ENCODE measurements at places on chromosomes 1 and 21. TPM values are rescaled to one million over a fixed set of nuclear protein-coding genes. Genes with fewer than 3 reads are reported as not detected.

DNA sequence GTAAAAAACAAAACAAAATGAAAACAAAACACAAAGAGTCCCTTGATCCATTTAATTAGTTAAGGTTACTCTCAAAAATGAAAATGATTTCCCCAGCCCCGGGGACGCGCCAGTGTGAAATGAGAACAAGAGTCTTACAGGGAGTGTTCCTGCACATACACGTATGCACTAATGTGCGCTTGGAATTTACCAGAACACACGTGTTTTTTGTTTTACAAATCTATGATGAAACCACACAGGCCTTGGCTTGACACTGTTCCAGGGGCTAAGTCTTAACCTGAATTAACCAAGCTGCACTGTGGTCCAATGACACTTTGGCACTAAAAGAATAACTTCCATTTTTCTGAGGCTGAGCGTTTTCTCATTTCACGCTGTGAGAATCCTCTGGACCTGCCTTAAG lies 63.7 kb downstream of the SLC45A1 start:
- no peak overlapping the region for H3K4me3 ChIP-seq
- no peaks in the 10 kb centered on the region for H3K27me3 ChIP-seq
- H3K4me1 ChIP-seq = peaks cover 8% of the 10 kb centered on the region
- no peaks in the 10 kb centered on the region for H3K36me3 ChIP-seq
- no peak for DNase-seq

Gene OR14K1
- not detected for total RNA-seq

GRCh38 chr1:245085508-245086095 lies 69.2 kb upstream of the KIF26B start:
- DNase-seq = no peak
- no peaks in the 10 kb centered on the region for H3K27me3 ChIP-seq
- H3K36me3 ChIP-seq = no peaks in the 10 kb centered on the region
- no peaks in the 10 kb centered on the region for H3K4me1 ChIP-seq

DNA sequence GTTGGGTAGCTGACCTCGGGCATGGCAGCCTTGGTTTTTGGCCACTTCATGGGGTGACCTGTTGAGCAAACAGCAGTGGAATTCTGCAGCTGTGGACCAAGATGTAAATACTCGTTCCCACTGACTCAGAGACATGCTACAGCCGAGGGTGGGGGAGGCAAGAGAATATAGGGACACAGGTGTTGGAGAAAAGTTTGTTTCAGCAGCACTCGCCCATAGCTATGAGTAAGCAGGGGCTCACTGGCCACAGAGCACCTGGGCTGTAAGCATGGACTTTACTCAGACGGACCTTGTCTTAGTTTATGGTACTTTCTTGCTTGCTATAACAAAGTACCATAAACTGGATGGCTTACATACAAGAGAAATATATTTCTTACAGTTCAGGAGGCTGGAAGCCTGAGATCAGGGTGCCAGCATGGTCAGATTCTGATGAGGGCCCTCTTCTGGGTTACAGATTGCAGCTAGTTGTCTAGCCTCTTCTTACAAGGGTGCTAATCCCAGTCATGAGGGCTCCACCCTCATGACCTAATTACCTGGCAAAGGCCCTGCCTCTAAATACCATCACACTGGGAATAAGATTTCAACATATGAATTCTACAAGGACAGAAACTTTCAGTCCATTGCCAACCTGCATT lies 437.2 kb upstream of the DAB1 start:
- H3K36me3 ChIP-seq = no peaks in the 10 kb centered on the region
- no peak overlapping the region for H3K4me3 ChIP-seq
- H3K27ac ChIP-seq = no peak overlapping the region
- H3K27me3 ChIP-seq = no peaks in the 10 kb centered on the region
- H3K4me1 ChIP-seq = no peaks in the 10 kb centered on the region
- DNase-seq = no peak

GRCh38 chr1:206435445-206435844 lies 34.8 kb upstream of the IKBKE start:
- no peak overlapping the region for H3K4me3 ChIP-seq
- peaks cover 37% of the 10 kb centered on the region for H3K36me3 ChIP-seq
- no peaks in the 10 kb centered on the region for H3K4me1 ChIP-seq
- H3K27me3 ChIP-seq = no peaks in the 10 kb centered on the region

Gene SH3BGR
- total RNA-seq = not detected

DNA sequence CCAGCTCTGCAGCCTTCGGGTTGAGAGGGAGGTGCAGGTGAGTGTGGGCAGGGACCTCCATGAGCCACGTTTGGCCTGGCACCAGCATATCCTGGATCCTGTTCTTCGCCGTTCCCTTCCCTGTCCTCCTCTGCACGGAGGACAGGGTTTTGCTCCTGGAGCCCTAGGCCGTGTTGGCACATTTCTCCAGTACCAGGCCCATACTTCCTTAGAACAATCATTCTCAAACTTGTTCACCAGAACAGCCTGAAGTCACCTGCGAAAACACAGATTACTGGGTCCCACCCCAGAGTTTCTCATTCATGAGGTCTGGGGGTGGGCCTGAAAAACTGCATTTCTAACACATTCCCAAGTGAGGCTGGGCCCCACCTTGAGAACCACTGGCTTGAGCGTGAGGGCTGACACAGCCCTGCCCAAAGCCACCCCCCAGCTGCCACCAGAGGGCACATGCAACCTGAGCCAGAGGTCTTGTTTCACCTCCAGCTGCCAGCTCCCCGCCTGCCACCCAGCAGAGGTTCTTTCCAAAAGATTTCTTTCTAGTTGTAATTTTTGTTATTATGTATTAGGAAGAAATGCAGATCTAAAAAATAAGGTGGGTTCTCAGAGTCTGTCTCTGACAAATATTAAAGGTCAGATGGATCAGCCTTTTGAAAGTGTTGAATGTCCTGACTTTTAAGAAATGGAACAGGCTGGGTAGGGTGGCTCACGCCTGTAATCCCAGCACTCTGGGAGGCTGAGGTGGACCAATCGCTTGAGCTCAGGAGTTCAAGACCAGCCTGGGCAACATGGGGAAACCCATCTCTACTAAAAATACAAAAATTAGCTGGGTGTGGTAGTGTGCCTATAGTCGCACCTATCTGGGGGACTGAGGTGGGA lies 39.6 kb upstream of the LDLRAP1 start:
- no peak overlapping the region for H3K4me3 ChIP-seq
- no peak for DNase-seq
- H3K27me3 ChIP-seq = no peaks in the 10 kb centered on the region
- H3K4me1 ChIP-seq = peaks cover 24% of the 10 kb centered on the region
- H3K36me3 ChIP-seq = no peaks in the 10 kb centered on the region

Gene PTPN22
- 2.3 TPM for total RNA-seq

DNA sequence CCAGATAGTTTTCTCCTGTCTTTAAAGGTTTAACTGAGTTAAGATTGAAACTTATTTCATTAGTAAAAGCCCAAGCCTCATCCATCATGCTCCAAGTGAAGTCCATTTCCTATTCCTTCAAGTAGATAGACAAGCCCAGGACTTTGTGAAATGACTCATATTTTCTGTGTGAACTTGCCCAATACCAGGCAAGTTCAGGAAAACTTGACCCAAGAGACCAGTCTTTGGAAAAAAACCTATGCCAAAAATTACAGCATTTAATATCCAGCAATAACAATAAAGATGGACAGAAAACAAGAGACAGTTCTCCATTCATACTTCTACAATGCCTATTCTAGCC lies 405 bp upstream of the RAB29 start:
- DNase-seq = no peak
- no peaks in the 10 kb centered on the region for H3K36me3 ChIP-seq
- H3K27me3 ChIP-seq = no peaks in the 10 kb centered on the region
- H3K4me3 ChIP-seq = peak overlapping the region; percentile 77
- H3K27ac ChIP-seq = peak overlapping the region; percentile 82

DNA sequence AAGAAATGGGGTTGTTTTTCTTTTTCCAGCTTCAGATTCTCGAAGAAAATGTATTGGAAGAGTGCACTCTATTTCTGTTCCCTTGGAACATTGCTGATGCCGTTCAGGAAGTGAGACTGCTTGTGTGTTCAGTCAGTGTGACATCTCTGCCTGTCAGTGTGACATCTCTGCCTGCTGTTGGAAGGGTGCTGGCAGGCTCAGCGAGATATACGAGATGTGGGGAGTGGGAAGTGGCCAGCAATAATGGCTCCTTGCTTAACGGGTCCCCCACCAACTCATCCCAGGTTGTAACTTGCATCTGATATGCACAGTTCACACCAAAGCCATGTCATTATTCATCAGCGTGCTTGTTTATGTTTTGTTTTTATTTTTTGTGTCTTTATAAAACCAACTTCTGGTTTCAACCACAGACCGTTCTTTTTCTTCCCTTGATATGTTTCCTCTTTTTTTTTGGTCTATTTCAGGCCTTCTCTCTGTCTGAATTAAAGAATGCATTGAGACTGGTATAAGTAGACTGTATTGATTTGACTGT lies 145.4 kb downstream of the GALNT2 start:
- peak; percentile 60 for DNase-seq
- peak overlapping the region; percentile 95 for H3K27ac ChIP-seq
- H3K27me3 ChIP-seq = no peaks in the 10 kb centered on the region
- no peak overlapping the region for H3K4me3 ChIP-seq

DNA sequence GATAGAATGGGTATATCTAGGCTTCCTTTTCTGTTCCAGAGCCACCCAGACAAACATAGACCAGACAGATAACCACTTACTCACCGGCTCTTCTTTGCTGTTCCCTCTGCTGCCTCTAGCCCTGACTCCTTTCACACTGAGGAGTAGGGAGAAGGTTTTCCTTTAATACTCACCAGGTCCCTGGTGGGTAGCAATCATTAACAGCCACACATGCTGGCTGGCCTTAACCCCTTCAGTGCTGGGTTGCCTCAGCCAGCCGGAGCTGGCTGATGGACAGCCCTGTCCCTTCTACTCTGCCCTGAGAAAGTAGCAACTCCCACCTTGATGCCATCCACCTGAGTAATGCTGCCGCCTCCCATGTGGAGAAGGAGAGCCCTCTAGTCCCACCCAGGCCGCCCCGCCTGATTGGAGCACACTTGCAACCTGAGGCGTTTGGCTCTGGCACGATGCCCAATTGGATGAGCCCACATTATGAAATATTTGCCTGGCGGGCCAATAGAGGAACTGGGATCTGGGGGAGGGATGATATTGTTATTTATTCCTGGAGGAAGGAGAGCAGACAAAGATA lies 71.6 kb downstream of the PLEKHA6 start:
- no peaks in the 10 kb centered on the region for H3K27me3 ChIP-seq
- H3K4me3 ChIP-seq = no peak overlapping the region
- H3K27ac ChIP-seq = no peak overlapping the region
- H3K36me3 ChIP-seq = no peaks in the 10 kb centered on the region

GRCh38 chr1:116558140-116558549 lies 12.7 kb downstream of the CD58 start:
- no peaks in the 10 kb centered on the region for H3K4me1 ChIP-seq
- H3K36me3 ChIP-seq = no peaks in the 10 kb centered on the region
- H3K27ac ChIP-seq = no peak overlapping the region

DNA sequence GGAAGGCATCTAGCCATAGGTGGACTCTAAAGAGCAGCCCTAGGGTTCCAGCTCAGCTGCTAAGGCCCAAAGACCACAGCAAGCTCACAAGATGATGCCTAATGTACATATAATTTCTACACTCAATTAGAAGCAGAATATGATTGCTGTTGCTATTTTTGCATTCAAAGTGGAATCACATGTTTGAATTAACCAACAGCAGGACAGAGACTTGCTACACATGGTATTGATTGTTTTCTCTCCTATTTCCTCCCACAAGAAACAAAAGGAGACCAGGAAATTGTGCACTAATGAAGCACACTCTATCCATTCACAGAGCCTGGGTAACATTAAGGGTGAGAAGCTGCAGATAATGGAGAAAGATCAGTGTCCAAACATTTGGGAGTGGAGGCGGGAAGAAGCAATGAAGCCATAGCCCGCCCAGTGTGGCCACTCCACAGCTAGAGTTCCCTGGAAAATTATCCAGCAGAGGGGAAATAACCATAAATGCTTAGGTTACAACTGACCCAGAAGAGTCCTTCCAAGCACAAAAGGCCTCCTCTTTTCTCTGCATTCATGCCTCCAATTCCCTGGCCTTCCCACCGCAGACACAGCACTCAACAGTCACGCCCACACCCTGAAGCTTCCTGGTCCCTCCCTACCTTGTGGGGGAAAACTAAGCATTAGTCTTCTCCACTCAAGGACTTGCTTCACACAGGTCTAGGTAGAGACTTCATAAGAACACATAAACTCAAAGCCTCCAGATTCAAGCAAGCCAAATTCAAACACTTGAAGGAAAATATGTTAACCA lies 7.5 kb downstream of the CNN3 start:
- H3K27me3 ChIP-seq = no peaks in the 10 kb centered on the region
- peak overlapping the region; percentile 98 for H3K4me3 ChIP-seq
- no peak for DNase-seq
- H3K27ac ChIP-seq = peak overlapping the region; percentile 25
- no peaks in the 10 kb centered on the region for H3K36me3 ChIP-seq

DNA sequence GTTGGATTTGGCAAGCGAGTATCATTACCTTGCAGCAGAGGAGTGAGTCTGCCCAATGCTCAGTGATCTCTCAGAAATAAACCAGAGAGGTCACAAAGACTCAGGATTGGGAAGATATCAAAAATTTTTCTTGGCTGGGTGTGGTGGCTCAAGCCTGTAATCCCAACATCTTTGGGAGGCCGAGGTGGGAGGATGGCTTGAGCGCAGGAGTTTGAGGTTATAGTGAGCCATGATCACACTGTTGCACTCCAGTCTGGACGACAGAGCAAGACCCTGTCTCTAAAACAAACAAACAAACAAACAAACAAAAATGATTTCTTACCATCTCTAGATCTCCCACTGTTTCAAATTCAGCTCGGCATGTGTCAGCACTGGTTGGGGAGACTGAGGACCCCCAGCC lies 13.3 kb upstream of the BECN2 start:
- H3K4me1 ChIP-seq = no peaks in the 10 kb centered on the region
- no peak overlapping the region for H3K27ac ChIP-seq
- no peak for DNase-seq
- H3K36me3 ChIP-seq = no peaks in the 10 kb centered on the region
- H3K27me3 ChIP-seq = no peaks in the 10 kb centered on the region
- no peak overlapping the region for H3K4me3 ChIP-seq

- H3K27me3 ChIP-seq = no peaks in the 10 kb centered on the region
- no peaks in the 10 kb centered on the region for H3K4me1 ChIP-seq
- H3K36me3 ChIP-seq = no peaks in the 10 kb centered on the region
- no peak overlapping the region for H3K4me3 ChIP-seq
Observed at GRCh38 chr1:71269818-71270217, 189.0 kb upstream of the ZRANB2 start.

- H3K27ac ChIP-seq = no peak overlapping the region
- DNase-seq = no peak
- H3K4me3 ChIP-seq = no peak overlapping the region
- no peaks in the 10 kb centered on the region for H3K4me1 ChIP-seq
- no peaks in the 10 kb centered on the region for H3K36me3 ChIP-seq
Observed at GRCh38 chr1:211653293-211653692, 22.1 kb downstream of the NEK2 start.

- H3K4me3 ChIP-seq = no peak overlapping the region
- no peak overlapping the region for H3K27ac ChIP-seq
- H3K27me3 ChIP-seq = no peaks in the 10 kb centered on the region
- no peaks in the 10 kb centered on the region for H3K36me3 ChIP-seq
- no peaks in the 10 kb centered on the region for H3K4me1 ChIP-seq
Observed at GRCh38 chr1:187577610-187578009, 748.9 kb downstream of the PLA2G4A start.

Gene TSPEAR
- not detected for total RNA-seq

Gene LSM10
- total RNA-seq = 9.8 TPM

- DNase-seq = peak; percentile 37
- no peaks in the 10 kb centered on the region for H3K27me3 ChIP-seq
- H3K36me3 ChIP-seq = no peaks in the 10 kb centered on the region
- H3K4me1 ChIP-seq = peaks cover 3% of the 10 kb centered on the region
- H3K27ac ChIP-seq = peak within 1 kb of the TSS; percentile 76
Observed at GRCh38 chr1:175192630-175193526, at the start of gene KIAA0040. TSS of gene KIAA0040 (minus strand) at chr1:175192776. CDS start at chr1:175161013, 31,763 bp downstream.

Data from ascending aorta (tissue), 2 donors.